ENCODE measurements at places on chromosomes 2 and 18.

DNA sequence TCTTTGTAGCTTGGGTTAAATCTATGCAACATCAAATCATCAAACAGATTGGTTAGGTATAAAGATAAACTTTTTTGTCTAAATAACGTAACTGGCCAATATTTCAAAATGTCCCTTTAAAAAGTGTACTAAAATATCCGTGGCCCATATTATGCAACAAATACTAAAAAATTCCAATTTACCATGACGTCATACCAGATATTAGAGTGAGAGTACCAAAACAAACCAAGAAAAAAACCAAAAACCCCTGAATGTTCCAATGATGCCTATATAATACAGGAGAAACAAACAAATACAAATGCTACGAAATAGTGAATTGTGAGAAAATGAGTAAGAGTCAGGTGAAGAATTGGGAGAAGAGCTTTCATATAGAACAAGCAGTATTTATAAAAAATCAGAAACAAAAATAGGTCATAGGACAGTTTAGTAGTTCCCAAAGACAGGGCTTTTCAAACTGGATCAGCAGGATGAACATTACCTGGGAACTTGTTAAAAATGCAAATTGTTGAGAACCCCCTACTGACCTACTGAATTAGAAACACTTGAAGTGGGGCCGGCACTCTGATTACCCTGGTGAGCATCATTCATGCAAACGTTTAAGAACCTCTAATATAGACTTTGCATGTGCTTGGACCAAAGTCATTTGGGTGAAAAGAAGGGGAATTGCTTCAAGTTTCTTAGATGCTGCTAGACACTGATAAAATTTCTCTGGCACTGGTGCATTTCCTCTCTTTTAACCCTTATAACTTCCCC is 753.7 kb downstream of the DSC3 start:
- no peak for DNase-seq

- DNase-seq, result no peak
These were observed 3.5 kb downstream of the KCNG2 start for GRCh38 chr18:79801217-79801616.

DNA sequence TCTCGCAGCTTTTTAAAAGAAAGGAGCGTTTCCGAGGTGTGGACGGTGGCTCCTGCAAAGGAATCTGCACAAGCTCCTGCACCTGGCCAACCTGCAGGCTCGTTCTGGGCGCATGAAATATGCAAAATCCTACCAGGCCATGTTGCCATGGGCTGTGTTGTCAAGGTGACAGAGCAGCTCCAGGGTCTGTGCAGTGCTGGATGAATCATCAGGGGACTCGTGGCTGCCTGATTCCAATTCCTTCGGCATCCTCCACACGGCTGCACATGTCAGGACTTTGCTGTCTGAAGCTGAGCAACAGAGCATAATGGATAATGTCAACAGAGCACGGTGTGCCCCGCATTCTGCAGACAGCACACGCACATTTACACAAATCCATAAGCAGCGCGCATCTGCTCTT is 120.5 kb downstream of the EIPR1 start:
- DNase-seq, result no peak

DNA sequence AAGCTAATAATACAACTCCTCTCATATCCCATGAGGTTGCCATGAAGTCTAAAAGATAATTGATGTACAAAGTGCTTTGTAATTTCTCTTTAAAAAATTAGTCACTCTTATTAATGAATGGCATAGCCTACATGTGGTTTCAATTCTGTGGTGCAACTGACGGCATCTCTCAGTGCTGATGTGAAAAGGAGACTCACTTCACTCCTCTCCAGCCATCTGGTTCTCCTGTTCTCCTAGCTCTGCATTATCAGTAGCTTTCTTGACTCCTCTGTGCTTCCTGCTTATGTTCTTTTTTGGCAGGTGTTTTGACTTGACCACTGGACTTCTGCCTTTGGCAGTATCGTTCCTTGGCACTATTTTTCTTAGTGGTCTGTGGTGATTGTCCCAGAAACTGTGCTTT is 134.9 kb upstream of the ZFP36L2 start:
- no peak for DNase-seq

- no peak for DNase-seq
These were observed 6.8 kb upstream of the DDX1 start for GRCh38 chr2:15584767-15585469.

GRCh38 chr2:68344031-68344430 is 21.1 kb upstream of the PLEK start:
- no peak for DNase-seq

DNA sequence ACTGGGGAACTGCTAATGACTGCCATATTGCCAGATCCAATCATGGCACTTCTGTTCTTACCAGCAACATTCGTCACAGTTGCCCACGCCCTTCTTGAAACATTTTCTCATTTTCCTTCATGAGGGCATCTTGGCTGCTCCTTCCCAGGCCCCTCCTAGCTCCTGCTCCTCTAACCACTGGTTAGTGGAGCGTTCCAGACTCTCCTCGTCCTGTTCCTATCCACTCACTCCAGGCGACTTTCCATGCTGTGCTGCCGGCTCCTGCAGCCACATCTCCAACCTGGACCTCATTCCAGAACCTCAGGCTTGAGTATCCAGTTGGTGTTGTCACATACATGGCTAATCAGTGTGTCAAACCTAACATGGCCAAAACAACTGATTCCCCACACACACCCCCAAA is 1.3 kb upstream of the ADI1 start:
- no peak for DNase-seq

- no peak for DNase-seq
These were observed 51.1 kb downstream of the NABP1 start for GRCh38 chr2:191728750-191729624.

GRCh38 chr2:133819906-133820305 is 251.6 kb upstream of the NCKAP5 start:
- no peak for DNase-seq

DNA sequence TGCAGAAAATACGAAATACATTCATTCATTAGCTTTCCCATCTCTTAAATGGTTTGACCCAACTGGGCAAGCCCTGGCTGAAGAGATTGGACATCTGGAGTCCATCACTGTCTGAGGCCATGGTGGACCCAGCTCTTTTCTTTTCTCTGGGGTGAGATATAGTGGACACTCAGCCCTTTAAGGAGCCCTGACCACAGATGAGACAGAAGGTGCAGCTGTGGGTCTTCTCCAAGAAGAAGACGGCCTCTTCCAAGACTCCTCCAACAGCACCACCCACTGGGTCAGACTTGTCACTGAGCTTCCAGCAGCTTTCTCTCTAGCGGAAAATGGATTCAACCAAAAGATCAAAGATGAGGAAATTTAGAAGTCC is 27.2 kb downstream of the TWIST2 start:
- no peak for DNase-seq

- no peak for DNase-seq
These were observed 7.2 kb downstream of the PDCD1 start for GRCh38 chr2:241851325-241852115.

DNA sequence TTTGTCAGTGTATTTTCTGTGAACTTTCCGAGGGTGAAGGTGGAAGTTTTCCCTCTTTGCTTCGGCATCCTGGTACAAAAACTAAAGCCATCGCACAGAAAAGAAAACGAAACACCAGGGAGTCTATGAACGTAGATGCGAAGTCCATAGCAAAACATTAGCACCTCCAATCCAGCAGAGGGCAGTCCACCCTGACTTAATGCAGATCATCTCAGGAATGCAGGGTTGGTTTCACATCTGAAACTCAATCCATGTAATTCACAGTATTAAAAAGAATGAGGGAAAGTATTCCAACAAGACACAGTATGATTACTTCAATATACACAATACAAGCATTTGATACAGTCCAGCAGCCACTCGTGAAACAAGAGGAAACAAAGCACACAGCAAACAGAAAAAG is 70.8 kb downstream of the RTP5 start:
- DNase-seq, result no peak
